ENCODE measurements at places on chromosomes 1 and 21.

DNA sequence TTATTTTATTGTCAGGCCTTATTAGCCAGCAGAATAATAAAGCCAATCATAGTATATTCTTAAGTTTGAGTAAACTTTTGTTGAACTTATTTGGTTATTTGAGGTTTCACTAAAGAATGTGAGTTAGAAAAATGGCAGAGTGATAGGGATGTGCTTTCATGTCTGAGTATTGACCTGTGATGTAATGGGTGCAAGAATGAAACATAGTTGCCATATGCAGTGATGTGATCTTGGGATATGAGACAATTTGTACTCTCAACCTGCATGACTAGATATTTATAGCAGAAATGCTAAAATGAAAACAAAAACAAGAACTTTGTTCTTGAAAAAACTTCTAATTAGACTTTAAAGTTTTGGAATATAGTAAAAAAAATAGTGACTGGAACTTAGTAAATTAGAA, 97.9 kb downstream of the DISP1 start:
- no peak for DNase-seq

- peak; percentile 55 for DNase-seq
Measured at GRCh38 chr1:24216276-24217074, 29.4 kb upstream of the IFNLR1 start.

- DNase-seq, result no peak
Measured at GRCh38 chr1:196680107-196680506, 28.3 kb downstream of the CFH start.

DNA sequence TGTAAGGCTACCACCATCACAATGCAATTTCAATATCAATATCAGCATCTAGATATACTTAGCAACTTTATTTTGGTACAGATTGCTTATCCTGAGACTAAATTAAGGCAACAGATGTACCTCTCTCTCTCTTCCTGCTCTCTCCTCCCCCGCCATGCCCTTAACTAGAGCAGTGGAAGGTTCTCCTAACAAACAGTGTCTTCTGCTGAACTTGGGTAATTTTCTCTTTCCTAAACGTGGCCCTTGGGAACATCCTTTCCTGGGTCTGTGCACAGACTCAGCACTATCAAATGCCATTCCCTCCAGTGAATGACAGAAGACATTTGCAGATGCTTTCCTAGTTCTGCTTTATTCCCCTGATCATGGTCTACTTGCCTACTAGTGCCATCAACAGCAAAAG, 85.6 kb upstream of the TTC39A start:
- no peak for DNase-seq

GRCh38 chr1:40818264-40818961, 34.8 kb downstream of the KCNQ4 start:
- DNase-seq, result no peak

- DNase-seq, result no peak
Measured at GRCh38 chr1:205767248-205767647, 8.0 kb downstream of the RAB29 start.

GRCh38 chr1:19032701-19033514, 76.4 kb upstream of the IFFO2 start:
- DNase-seq, result no peak

- no peak for DNase-seq
Measured at GRCh38 chr1:83791821-83792437, 207.0 kb downstream of the TTLL7 start.

GRCh38 chr1:4652631-4653327, 1.6 kb upstream of the AJAP1 start:
- no peak for DNase-seq

GRCh38 chr1:188432427-188432826, 1603.7 kb downstream of the PLA2G4A start:
- DNase-seq, result no peak

GRCh38 chr1:155967341-155968050, 10.9 kb downstream of the ARHGEF2 start:
- DNase-seq, result no peak

GRCh38 chr1:182217071-182217470, 155.6 kb upstream of the ZNF648 start:
- no peak for DNase-seq

DNA sequence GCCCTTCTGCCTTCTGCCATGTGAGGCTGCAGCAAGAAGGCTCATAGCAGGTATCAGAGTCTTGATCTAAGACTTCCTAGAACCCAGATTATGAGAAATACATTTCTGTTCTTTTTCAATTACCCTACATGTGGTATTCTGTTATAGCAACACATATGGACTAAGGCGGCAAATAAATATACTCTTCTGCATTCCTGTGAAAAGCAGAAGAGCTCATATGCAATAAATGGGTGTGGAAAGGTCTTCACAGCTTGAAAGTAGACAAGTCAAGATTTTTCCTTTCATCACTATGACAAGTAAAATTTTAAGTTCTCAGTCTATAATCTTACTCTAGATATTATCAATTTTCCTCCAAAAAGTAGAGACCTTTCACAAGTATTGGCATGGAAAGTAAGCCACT, 36.6 kb downstream of the TNFSF18 start:
- no peak for DNase-seq

DNA sequence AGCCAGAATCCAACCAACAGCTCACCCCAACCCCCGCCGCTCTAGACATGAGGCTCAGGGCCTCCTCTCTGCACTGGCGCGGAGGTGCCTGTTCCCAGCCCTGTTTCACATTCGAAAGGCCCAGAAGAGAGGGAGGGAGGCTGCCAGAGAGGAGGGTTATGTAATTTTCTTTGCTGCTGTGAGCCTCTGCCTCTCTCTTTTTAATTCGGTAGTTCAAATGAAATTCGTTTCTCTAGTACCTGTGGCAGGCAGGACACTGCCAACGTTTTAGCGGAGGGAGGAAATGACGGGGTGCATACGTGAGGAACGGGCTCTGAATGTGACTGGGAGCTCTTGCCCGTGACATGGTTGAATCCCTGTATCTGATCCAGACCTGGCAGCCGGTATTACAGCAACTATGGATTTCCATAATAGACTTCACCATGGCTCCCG, 9.4 kb downstream of the PRDM16 start:
- DNase-seq, result no peak

- DNase-seq, result no peak
Measured at GRCh38 chr1:214912127-214912526, 170.4 kb upstream of the KCNK2 start.

GRCh38 chr1:205577874-205578658, 53.7 kb downstream of the ELK4 start:
- DNase-seq, result no peak

DNA sequence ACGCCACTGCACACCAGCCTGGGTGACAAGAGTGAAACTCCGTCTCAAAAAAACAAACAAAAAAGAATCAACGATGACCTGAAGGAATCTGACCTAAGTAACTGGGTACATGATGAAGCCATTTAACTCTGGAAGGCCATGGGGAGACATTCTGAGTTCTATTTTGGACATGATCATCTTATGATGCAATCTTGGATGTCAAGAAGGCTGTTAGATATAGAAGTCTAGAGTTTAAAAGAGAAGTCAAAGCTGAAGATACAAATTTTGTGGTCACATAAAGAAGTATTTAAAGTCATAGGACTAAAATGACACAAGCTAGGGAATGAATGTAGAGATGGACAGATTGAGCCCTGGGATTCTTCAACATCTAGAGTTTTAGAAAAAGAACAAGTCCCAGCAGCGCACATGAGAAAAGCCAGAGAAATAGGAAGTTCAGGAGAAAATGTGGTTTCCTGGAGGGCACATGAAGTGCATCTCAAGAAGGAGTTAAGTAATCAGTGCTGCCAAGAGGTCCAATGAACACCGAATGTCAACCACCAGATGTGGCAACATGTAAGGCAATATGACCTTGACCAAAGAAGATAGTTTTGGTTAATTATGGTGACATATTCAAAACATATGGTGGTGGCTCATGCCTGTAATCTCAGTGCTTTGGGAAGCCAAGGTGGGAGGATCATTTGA, 26.8 kb downstream of the ELK4 start:
- DNase-seq, result no peak

DNA sequence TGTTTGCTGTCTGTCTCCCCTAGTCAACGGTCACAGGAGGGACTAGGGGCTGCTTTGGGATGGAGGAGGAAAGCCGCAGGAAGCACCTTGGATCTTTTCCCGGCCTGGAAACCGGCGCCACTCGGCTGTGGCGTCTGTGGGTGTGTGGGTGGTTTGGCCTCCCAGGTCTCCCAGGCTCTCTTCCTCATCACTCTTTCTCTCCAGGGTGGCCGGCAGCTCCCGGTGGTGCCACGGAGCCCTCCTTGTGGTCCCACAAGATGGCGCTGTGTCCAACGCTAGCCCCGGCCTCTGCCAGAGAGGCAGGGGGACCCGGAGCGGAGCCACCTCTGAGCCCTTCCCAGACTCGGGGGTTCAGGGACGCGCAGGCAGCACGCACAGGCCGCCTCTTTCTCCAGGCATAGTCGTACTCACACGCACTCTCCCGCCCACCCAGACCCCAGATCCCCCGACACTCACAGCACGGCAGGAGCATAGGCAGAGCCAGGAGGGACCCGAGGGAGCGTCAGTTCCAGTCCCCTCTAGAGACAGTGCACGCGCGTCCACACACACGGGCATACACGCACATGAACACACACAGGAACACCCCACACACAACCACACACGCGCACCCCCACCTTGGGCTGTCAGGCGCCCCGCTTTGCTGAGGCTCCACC, 31.2 kb downstream of the CDCP2 start:
- peak; percentile 35 for DNase-seq

- DNase-seq, result no peak
Measured at GRCh38 chr1:93811326-93812065, 67.5 kb downstream of the DNTTIP2 start.

GRCh38 chr1:222387007-222387814, 160.7 kb downstream of the HHIPL2 start:
- no peak for DNase-seq

DNA sequence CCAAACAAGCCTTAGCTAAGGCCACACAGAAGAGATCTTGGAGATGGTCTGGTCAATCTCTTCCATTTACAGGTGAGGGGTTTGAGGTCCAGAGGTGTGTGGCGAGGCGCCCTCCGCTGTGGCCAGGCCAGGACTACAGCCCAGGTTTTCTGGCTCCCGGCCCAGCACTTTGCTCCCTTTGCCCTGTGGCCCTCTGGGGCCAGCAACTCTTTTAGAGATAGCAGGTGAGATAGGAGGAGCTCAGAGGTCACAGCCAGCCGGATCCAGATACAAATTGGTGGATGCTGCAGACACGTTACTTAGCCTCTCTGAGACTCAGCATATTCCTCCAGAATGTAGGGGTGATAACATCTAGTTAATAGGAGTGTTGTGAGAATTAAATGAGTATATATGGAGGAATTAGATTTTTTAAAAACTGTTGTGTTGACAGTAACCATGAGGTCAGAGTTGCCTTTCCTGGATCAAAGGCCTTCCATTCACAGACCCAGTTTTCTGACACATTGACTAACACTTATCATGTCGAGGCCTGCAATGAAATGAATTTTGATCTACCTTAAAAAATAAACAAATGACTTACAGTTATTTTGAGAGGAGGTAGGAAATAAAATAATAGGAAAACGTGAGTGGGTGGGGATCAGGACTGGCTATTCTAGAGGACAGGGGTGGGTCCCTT, 16.6 kb downstream of the TEX35 start:
- no peak for DNase-seq

GRCh38 chr1:168281603-168282325, 1.1 kb downstream of the TBX19 start:
- no peak for DNase-seq

DNA sequence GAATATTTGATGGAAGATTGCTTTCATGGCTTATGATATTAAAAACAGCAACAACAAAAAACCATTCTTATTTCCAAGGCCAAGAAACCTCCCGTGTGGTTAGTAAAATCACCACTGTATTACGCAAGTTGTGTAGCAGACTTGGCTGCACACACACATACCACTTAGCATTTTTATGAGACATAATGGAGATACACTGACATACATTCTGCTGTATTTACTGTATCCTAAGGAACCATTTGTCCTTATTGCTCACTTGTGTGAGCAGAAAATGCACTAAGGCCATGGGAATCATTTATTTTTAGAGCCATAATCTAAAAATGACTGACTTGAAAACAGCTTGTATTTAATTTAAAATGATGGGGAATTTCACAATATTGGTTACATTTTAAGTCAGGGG, 584 bp upstream of the C1orf141 start:
- DNase-seq, result no peak

DNA sequence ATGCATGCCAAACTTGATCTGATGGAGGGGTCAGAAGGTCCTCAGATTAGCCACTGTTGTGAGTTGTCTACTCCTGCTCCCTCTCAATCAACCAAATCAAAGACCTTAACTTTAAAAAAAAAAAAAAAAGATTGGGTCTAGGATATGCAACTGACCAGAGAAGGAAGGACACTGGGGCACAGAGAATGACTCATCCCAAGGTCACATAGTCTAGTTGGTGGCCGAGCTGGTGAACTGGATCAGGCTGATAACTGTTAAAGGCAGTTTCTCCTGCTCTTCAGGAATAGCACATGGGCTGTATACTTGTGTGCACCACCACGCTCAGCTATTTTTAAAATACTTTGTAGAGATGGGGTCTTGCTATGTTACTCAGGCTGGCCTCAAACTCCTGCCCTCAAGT, 14.8 kb upstream of the S100A7 start:
- DNase-seq, result no peak

- DNase-seq, result no peak
Measured at GRCh38 chr1:15573477-15573876, 11.4 kb downstream of the AGMAT start.

- DNase-seq, result no peak
Measured at GRCh38 chr1:70486676-70487458, 75.8 kb downstream of the CTH start.

GRCh38 chr1:54356680-54357147, 49.5 kb downstream of the SSBP3 start:
- DNase-seq, result no peak

DNA sequence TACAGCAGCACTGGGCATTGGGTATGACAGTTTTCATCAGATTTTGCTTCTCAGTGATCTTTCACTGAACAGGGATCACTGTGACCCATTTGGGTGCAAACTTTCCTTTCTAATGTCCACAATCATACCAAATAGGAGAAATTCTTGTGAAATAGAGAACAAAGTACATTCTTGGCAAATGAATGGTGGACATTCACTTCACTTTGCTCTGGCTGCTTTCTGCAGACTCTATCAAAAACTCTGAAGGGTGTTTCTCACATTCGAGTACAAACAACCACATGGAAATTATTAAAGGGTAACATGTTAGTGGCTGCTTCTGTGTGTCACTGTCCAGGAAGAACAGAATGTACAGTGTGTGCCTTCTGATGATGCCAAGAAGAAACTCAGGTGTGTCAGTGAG, 61.9 kb upstream of the ADAM30 start:
- no peak for DNase-seq

DNA sequence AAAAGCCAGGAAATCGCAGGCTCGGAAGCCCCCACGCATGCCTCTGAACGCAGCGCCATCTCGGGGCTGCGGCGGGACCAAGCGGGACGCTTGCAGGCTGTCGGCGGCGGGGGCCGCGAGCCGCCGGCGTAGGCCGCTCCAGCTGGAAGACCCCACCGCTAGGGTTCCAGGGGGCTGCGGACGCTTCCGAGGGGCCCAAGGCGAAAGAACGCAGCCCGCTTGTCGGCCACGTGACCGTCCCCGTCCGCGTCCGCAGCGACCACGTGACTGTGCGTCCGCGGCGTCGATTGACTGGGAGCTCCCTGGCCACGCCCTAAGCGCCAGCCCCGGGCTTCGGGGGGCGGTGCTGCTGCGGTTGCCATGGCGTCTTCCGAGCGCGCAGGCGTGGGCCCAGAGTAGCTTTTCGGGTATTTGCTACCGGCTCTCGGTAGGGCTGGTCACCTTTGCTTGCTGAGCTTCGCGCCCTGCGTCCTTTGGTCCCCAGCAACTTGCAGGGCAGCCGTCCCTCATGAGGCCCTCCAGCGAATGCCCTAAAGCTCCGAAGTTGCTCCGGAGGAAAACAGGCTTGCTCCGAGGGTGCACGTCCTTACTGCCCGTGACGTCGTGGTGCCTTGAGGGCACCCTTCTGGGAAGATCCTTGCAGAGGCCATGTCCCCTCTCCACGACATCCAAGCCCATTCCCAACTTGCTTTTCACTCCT, 197.2 kb downstream of the DYRK1A start:
- peak; percentile 96 for DNase-seq
